ENCODE measurements at places on chromosomes 11 and 22.

- no peak for DNase-seq
These were observed 249.1 kb upstream of the TBCEL start for GRCh38 chr11:120774591-120775386.

DNA sequence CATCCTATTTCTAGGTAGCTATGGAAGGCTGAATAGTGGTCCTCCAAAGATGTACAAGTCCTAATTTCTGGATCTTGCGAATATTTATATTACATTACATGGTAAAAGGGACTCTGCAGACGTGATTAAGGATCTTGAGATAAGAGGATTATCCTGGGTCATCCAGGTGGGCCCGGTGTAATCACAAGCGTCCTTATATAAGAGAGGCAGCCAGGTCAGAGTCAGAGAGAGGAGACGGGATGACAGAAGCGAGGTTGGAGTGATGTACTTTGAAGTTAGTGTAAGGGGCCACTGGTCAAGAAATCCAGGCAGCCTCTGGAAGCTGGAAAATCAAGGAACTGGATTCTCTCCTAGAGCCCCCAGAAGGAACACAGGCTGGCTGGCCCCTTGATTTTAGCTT lies 70.1 kb upstream of the MYOD1 start:
- no peak for DNase-seq

DNA sequence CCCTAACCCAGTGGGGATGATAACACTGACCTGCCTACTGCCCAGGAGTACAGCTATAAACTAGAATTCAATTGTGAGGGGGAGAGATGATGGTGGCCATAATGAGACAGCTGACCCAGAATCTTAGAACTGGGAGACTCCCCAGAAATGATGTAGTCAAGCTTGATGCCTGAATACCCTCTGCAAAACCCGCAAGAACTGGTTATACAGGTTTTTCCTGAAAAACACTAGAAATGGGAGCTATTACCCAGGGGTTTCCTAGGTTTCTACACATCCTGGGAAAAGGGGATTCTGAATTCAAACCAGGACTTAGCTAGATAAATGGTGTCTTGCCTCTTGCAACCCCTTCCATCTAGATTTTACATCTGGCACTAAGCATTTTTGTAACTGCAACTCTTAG lies 113.8 kb upstream of the NARS2 start:
- no peak for DNase-seq

DNA sequence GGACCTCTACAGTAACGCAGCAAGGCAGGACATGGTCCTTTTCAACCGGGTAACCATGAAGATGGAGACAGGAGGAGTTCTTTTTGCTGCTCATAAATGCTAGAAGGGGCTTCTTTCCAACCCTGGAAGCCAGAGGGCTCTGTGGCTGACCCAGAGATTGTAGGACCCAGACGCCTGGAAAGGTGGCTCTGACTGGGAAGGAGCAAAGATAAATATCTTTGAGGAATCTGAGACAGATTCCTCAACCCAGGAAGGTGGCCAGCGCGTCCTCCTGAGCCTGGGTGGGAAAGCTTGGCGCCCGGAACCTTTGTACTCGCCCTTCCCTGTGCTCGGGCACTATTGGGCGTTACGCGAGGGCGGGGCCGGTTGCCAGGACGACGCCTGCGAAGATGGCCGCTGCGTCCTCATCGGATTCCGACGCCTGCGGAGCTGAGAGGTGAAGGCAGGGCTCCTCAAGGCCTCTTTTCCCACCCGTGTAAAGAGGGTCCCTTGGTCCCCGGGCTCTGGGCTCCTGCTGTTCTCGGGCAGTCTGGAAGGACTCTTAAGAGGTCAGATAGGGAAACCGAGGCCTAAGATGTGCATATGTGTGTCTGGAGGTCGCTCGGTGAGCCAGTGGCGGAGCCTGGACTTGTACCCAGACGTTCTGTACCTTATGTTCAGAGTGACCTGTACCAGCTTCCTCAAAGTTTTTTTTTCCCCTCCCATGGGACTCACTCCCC lies at the start of gene BBS1:
Gene BBS1, plus strand, starts transcription at position 365 of the 719 bp plus-strand sequence. Its CDS starts 25 bp downstream, at position 390.
- peak; percentile 5 for DNase-seq

DNA sequence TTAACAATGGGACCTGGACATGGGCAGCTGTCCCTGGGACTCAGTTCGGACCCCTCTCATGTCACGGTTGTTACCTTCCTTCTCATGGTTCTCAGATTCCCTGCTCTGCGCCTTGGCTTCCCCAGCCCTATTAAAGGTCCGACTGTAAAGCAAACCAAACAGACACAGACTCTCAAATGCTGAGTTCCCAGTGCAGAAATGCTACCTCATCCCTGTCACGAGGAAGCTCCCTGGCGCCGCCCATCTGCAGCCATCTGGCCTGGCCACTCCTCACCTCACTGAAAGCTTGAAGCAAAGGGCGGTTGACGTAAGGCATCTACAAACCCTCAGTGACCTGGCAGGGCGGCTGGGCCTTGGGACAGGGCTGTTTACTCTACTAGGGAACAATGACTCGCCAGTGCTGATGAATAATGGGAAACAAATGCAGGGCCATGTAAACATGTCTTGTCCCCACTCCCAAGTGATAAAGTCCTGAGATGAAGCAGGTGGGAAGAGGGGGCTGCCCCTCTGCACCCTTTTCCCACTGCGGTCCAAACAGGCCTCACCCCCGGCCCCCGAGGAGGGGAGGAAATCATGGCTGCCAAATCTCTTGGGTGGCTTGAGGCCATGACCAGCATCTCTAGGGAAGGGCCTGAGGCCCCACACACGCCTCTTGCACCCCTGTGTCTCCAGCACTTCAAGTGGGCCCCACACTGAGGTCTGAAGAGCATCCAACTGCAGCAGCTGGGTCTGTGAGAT lies 49.3 kb downstream of the SCUBE1 start:
- no peak for DNase-seq

DNA sequence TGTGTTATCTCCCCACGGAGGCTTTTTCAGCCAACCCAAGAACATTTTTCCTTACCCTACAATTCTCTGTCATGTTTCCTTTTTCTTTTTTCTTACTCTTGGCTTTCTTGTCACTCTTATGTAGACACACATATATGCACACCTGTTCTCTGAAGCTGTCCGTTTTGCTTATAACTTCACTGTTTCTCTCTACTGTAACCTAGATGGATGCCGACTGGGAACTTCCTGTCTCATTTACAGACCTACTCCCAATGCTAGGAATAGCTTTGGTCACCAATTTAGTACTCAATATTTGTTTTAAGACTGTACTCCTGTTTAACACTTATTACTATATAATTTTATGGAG lies 9.9 kb upstream of the CASP12 start:
- no peak for DNase-seq

DNA sequence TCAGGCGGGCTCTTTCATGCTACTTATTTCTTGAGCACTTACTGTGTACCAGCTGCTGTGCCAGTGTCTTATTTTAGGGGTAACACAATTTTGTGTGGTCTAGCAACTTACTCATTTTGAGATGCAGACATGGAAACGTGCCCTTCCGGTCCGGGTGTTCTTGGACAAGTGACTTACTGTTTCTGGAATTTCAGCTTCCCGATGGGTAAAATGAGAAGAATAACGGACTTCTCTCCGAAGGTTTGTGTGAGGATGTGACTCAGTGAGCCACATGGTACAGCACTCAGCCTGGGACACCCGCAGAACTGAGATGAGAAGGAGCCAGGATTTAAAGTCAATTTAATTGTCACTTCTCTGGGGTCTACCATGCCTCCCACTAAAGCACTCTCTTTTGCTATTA lies 114.5 kb upstream of the SYT13 start:
- DNase-seq, result peak; percentile 61

DNA sequence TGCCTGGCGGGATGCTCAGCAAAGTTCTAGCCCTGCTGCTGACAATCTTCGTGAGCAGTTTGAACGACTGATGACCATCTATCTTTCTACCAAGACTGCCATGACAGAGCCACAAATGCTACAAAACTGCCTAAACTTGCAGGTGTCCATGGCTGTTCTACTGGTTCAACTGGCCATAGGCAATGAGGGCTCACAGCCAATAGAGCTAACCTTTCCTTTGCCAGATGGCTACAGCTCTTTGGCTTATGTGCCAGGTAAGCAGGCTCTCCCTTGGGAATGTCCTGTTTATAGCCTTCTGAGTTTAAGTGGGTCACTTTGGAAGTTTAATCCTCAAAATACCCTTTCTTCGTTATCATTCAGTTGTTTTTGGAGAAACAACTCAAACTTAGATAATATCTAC lies 20.1 kb downstream of the UBE4A start:
- DNase-seq, result no peak
